ENCODE measurements at places on chromosomes 4 and X.
A peak's percentile ranks its signal among the peaks of the same experiment; 100 is the strongest.

GRCh38 chrX:37646254-37646653 lies 39.3 kb upstream of the XK start:
- no peak for DNase-seq

DNA sequence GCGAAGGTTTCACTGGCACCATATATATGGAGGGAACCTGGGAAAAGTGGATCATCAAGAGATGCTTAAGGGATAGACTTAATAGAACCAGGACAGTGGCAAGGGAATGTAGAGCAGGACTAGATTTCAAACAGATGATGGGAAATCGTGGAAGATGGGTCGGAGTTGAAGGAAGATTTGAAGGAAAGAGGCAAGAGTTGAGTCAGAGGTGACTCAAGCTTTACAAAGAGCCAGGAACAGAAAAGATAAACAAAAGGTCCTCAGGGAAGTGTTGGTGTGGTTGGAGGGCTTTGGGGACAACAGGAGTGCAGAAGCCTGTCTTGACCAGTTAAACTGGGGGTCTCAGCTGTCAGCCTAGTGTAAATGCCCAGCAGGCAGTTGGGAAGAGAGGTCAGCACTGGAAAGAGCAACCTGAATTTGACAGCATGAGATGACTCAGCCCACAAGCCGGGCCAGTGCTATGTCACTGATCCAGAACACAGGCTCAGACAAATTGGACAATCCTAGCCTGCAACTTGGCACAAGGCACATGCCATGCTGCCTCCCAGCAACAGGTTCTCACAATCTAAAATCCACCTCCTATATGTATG lies 230.5 kb downstream of the IDS start:
- no peak for DNase-seq

GRCh38 chr4:158162631-158163030 lies 10.2 kb downstream of the GASK1B start:
- DNase-seq = no peak

DNA sequence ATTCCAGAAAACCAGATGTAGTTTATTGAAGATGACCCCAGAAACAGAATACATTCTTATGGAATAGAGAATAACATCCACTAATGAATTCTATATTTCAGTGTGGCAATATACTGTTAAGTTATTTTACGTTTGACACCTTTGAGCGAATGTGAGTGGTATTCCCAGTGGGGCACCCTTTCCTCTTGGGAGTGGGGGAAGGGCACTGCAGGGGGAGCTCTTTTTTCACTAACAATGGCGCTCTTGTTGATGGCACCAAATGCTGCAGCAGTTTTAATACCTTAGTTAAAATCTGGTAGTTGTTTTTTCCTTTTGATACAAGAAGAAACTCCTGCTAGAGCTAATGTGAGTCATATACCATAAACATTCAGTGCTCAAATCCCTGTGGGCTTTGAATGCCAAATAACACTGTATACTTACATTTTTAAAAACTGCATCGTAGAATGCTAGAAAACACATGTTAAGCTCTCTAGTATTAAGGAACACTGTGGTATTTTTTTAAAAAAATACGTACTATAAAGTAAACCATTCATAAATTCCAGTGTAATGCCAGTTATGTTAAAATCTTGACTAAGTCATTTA lies 178.5 kb downstream of the DCHS2 start:
- DNase-seq = no peak

- DNase-seq = no peak
These were observed 89.5 kb downstream of the CBR4 start for GRCh38 chr4:168920441-168921065.

DNA sequence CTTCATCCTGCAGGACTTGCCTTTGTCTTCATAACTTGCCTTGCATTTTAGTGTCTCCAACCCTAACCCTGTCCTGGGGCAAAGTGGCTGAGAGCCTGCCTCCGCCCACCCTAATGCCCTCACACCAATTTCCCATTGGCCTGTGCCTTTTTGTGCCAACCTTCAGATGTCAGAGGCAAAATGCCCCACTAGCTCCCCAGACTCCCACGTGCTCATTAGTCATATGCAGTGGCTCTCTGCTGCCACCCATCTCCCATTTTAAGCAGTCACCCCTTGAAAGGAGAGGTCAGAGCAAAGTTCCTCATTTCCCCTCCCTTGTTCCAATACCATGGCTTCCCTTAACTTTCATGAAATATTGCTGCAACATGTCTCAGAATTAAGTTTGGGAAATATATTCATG lies 74.8 kb upstream of the PASD1 start:
- DNase-seq = peak; percentile 32

DNA sequence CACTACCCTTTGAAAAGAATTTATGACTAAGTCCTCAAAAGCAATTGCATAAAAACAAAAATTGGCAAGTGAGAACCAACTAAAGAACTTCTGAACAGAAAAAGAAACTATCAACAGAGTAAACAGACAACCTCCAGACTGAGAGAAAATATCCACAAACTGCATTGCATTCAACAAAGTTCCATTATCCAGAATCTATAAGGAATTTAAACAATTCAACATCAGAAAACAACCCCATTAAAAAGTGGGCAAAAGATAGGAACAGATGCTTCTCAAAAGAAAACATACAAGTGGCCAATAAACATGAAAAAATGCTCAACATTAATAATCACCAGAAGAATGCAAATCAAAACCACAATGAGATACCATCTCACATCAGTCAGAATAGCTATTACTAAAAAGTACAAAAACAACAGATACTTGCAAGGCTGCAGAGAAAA lies 130.2 kb downstream of the GASK1B start:
- DNase-seq = no peak

DNA sequence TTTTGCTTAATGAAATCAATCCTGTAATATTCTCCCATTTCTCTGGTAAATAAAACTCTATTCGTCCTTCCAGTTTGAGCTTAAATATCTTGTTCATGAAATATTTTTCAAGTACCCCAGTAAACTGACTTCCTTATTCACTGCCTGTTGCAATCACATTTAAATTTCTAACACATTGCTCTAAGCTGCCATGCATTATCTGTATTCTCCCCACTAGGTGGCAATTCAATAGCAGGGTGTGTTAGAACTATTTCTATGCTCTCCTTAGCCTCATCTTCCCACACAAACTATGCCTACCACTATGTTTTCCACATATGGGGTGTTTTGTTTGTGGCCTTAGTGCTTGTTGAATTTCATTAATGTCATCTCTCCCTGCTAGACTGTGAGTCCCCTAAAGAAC lies 377.1 kb upstream of the HS3ST1 start:
- no peak for DNase-seq
